ENCODE measurements at places on chromosomes 13 and 19.

- peak; percentile 39 for DNase-seq
These were observed 550 bp downstream of the CERS4 start for GRCh38 chr19:8209462-8210378.

GRCh38 chr19:14081797-14082674, 3.5 kb downstream of the C19orf67 start:
- no peak for DNase-seq

GRCh38 chr13:33174931-33175330, 110.6 kb downstream of the STARD13 start:
- no peak for DNase-seq

DNA sequence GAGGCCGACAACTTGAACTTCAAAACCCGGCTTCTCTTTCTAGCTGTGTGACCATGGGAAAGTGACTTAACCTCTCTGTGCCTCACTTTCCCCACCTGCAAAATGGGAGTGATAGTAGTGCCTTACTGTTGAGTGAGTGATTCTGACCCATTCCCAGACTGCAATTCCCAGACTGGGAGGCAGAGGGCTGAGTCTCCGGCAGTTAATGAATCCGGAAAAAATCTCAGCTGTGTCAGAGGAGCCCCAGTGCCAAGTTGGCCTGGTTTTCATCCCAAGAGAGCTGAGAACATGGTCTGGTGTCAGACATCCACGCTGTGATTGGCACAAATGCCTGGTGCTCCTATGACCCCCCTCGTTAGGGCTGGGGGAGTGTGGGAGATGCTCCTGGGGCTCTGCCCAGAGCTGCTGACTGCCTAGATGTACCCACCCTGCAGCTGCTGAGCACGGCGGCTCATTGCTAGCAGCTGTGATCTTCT, 50.0 kb downstream of the PIN1 start:
- DNase-seq: peak; percentile 76

GRCh38 chr19:18225702-18226468, at the start of gene PDE4C:
Gene PDE4C (minus strand): TSS chr19:18226438. CDS start chr19:18226415, 23 bp downstream.
- DNase-seq: no peak

DNA sequence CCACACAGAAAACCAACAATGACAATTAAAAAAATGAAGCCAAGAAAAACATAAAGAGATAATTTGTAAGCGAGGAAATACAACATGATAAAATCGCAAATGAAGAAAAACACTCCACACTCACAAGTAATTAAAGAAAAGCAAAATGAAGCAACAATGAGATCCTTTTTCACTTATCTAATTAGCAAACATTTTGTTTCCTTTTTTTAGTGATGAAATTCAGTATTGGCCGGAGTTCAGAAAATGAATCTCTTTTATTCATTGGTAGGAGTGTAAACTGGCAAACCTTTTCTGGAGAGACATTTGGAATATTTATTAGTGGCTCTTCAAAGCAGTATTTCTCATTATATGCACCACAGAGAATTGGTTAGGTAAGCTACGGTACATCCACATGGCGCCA, 70.6 kb upstream of the POMP start:
- no peak for DNase-seq

GRCh38 chr19:1312767-1313694, 27.4 kb downstream of the EFNA2 start:
- DNase-seq: no peak

- DNase-seq: peak; percentile 85
These were observed at the start of gene PARP4 for GRCh38 chr13:24512197-24512907. Gene PARP4 (minus strand): TSS chr13:24512778. CDS start chr13:24503776, 9,002 bp downstream.

GRCh38 chr13:27928353-27928804, 8.6 kb downstream of the PDX1 start:
- DNase-seq: no peak

DNA sequence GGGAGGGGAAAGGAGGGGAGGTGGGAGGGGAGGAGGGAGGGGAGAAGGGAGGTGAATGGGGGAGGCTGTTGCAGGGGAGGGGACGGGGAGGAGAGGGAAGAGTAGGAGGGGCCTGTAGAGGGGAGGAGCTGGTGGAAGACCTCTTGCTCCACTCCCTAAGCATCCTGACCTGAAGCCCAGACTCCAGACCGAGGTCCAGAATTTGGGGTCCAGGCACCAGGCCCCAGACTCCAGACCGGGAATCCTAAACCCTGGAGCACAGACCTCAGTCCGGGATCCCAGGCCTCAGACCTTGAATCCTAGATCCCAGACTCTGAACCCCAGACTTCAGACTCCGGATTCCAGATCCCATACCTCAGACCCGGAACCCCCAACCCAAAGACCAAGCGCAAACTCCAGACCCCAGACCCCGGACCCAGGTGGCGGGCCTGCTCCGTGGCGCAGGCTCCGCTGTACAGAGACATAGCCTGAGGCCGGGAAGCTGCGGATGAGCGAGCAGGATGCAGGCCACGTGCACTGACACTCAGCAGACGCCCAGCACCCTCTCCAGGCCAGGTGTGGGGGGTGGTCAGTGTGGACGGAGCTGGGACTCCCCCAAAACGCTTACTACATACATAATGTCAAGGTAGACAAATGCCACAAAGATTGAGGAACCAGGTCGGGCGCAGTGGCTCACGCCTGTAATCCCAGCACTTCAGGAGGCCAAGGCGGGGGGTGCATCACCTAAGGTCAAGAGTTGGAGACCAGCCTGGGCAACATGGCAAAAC, 710 bp upstream of the BTBD2 start:
- DNase-seq: peak; percentile 51

DNA sequence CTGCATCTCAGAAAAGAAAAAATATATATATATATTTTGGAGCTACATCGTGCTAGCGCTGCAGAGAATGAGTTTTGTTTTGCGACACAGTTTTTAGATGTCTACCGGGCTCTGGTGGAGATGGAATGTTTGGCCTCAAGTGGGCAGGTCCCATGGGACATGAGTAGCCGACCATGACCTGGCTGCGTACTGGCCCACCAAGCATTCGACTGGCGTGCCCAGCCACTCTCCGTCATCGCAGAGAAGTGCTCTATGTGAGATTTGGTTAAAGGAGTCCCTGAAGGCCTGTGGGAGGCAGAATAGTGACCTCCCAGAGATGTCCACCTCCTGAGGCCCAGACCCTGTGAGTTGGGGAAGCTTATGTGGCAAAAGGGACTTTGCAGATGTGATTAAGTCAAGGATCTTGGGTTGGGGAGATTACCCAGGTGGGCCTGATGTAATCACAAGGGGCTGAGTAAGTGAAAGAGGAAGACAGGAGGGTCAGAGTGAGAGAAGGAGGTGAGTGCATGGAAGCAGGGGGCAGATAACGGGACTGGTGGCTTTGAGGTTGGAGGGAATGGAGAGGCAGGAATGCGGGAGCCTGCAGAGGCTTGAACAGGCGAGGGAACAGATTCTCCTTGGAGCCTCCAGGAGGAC, 821 bp upstream of the LILRB4 start:
- no peak for DNase-seq

GRCh38 chr13:36553491-36553890, 120.3 kb upstream of the SERTM1 start:
- peak; percentile 5 for DNase-seq

GRCh38 chr19:19049406-19049805, 14.4 kb upstream of the SLC25A42 start:
- no peak for DNase-seq

- no peak for DNase-seq
These were observed 535.8 kb downstream of the KCTD12 start for GRCh38 chr13:76350399-76350798.

DNA sequence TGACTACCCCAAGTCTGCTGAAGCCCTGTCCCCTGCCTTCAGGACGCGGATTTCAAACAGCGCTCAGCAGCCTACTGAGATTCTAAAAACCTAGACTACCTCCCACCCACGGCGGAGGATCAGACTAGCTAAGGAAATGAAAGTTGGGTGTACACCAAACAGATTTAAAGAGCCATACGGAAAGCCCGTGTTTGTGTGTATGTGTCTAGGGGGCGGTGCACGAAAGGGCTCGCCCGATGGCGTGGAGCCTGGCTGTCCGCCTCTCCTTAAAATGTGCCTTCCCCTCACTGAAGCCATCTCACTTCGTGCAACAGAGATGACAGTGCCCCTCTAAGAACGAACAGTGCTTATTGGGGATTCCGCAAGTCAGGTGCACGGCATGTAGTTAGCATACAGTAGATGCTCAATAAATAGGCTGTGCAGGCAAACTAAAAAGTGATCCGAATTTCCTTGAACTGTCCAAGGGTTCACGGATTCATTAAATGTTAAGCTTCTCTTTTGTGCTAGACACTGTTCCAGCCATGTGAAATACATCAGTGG, 639 bp downstream of the LENG1 start:
- no peak for DNase-seq

GRCh38 chr13:23579896-23580683, 9.9 kb downstream of the TNFRSF19 start:
- DNase-seq: peak; percentile 67

GRCh38 chr19:6010107-6010506, 32.2 kb upstream of the RANBP3 start:
- no peak for DNase-seq

- DNase-seq: no peak
These were observed 160.0 kb upstream of the ATXN8OS start for GRCh38 chr13:69947582-69947981.

- DNase-seq: peak; percentile 44
These were observed 425.5 kb downstream of the RFC3 start for GRCh38 chr13:34243403-34243802.

DNA sequence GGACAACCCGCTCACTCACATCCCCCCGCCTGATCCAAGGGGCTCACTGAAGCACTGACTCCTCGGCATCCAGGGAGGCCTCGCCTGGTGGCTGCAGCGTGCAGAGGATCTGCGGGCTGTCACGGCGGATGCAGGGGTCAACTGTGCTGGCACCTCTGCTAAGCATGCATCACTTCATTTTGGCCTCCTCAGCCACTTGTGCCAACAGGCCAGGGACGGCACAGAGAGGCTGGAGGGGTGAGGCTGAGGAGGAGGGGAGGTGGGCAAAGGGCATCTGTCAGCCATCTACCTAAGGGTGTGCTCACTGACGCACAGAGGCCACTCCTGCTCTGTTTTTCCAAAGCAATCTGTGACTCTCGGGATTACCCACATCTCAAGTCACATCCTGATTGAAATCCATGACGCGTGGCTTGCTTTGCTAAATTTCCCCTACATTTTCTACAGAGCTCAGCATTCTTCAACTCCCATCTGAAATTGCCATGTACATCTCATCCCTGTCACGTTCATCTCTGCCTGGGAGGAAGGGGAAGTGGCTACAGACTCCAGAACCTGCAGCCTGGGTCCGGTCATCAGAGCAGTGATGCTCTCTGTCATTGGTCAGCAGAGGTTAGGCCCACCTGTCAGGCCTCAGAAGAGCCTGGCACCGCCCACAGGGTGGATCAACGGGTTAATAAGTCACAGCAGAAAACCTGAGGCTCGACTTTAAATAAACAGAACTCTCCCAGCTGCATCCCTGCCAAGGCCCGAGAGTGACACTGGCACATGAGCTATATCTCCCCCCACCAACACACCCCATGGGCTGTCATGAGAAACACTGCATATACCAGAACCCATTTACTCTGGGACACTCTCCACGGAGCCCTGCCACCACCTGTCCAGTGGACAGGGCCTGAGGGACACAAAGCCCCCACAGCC, 17.6 kb downstream of the ELL start:
- no peak for DNase-seq

DNA sequence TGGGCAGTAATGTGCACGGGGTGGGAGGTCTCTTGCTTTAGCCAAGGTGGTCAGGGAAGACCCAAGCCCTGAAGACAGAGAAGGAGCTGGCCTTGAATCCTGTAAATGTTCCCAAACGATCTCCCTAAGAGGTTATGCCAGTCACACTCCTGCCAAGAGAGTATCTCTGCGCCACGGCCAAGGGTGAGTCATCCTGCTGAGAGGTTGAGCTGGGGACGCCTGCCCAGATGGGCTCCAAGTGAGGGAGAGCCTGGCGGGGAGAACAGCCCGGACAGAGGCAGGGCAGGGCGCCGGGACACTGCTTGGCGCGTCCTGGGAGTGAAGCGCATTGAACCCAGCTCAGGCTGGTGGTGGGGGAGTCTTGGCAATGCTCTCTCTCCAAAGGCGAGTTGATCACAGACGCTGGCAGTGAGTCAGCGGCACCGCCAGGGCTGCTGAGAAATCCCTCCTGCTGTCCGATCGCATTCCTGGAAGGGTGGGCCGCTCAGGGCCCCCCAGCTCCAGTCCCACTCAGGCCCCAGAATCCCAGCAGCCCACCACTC, 16.4 kb downstream of the SULT2B1 start:
- no peak for DNase-seq

DNA sequence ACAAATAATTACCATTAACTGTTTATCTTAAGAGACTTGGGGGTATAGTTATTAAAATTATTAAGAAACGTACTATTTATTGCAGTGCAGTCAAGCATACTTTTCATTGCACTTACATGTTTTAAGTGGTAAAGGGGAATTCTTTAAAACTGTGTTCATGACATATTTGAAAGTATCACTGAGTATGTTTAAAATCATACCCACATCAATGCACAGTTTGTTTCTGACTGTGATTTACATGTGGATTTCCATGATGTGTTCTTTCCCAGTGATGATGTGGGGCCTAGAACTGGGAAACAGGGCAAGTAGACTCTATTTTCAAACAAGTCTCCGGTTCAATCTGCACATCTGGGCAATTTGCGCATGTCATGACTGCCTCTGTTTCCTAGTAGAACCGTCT, 340.5 kb upstream of the OBI1 start:
- DNase-seq: no peak

DNA sequence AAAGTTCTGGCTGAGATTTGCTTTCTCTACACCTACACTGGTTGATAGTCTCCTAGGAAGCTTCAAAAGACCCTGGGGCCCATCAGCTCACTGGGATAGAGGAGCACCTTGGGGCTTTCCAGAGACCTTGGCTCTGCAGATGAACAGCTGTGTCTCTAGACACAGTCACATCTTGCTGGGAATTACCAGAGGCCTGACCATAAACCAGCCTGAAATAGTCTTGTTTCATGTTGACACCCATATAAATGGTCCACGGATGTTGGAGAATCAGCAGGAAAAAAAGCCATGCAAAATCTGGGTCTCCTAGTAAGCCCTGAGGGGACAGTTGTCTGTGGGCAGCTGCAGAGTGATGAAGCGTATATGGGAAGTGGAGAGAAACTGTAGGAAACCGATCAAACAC, 207.6 kb downstream of the DNAJC15 start:
- DNase-seq: no peak

DNA sequence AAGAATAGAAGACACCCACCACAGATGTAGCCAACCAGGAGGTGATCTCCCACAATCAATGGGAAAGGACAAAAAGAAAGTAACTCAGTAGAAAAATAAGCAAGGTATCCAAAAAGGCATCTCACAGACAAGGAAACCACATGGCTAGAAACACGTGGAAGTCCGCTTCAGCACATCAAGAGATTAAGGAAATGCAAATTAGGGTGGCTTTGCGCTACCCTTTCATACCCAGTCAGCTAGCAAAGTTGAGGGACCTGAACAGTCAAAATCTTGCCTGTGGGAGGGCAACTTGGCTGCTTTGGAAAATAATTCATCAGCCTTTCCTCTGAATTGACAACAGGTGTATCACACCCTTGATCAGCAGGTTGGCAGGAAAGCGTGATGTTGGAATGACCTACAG, 11.6 kb upstream of the UQCR11 start:
- DNase-seq: no peak

GRCh38 chr13:113997845-113998751, 24.2 kb upstream of the C13orf46 start:
- DNase-seq: no peak

GRCh38 chr13:73324842-73325722, 266.3 kb downstream of the KLF5 start:
- DNase-seq: no peak

GRCh38 chr13:42883771-42884467, 102.5 kb downstream of the FAM216B start:
- DNase-seq: peak; percentile 32

GRCh38 chr13:114097212-114097892, 35.1 kb downstream of the RASA3 start:
- DNase-seq: peak; percentile 88

Data from NCI-H1092 treated with DMSO at 0.1 percent for 48 hours (cell line).